ENCODE measurements at places on chromosomes 4 and X.

- DNase-seq, result peak; percentile 10
Measured at GRCh38 chr4:113316879-113317278, 267.4 kb downstream of the ANK2 start.

- DNase-seq, result no peak
Measured at GRCh38 chrX:74351760-74352159, 47.8 kb downstream of the ZCCHC13 start.

DNA sequence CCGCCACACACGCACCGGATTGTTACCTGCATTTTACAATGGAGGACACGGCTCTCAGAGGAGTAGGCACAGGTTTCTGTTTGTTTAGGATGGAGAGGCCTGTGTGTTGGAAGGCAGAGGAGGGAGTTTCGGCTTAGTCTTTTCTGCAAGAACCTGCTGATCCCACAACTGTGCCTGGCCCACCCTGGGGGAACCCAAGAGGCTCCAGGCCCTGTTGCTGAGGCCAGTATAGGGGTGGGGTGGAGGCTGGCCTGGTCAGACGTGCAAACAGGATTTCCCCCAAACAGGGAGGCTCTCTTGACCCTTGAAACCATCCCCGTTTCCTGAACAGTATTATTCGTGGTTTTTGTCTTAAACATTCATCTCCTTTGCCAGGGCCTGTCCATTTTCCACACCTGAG lies 772 bp upstream of the SLC49A3 start:
- DNase-seq, result no peak

- no peak for DNase-seq
Measured at GRCh38 chr4:165288639-165289422, 38.6 kb upstream of the MSMO1 start.

DNA sequence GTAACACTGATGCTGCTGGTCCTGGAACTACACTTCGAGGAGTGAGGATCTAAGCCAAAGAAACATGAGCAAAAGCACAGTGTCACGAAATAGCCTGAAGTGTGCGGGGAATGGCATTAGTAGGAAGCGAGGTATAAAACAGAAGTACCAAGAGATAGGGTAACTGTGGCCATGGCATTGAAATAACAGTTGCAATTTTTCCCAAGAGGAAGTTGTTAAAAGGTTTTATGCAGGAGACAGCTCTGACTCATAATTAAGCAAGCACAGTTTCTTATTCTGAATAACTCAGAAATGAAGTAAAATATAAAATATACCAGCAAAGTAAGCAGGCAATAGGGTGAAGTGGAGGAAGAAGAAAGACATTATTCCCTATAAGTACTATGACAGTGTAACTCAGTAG lies 90.3 kb upstream of the TMEM150C start:
- no peak for DNase-seq

- DNase-seq, result no peak
Measured at GRCh38 chr4:107740950-107741701, 21.1 kb upstream of the PAPSS1 start.

- no peak for DNase-seq
Measured at GRCh38 chr4:172985552-172985951, 183.1 kb upstream of the GALNT7 start.

- no peak for DNase-seq
Measured at GRCh38 chr4:119317990-119318389, 3.9 kb downstream of the FABP2 start.
